Umbilical cord (tissue), 2 donors: ENCODE measurements at places on chromosomes 2 and 18. TPM values are rescaled to one million over a fixed set of nuclear protein-coding genes. Genes with fewer than 3 reads are reported as not detected.

Gene STAM2
- 48.2 TPM for total RNA-seq

Gene SERPINB11
- 16.6 TPM for total RNA-seq

Gene GCA
- total RNA-seq, result 11.8 TPM

Gene HNMT
- total RNA-seq, result 72.7 TPM

Gene CLEC4F
- total RNA-seq, result not detected

Gene CHRNG
- total RNA-seq, result not detected

Gene ORC2
- total RNA-seq, result 19.5 TPM

Gene SPDYA
- 1.2 TPM for total RNA-seq

Gene RAB6C
- total RNA-seq, result 1.9 TPM

Gene FZD7
- total RNA-seq, result 85.7 TPM

Gene NRBP1
- total RNA-seq, result 89.3 TPM

Gene CPO
- not detected for total RNA-seq

Gene RSAD2
- 36.4 TPM for total RNA-seq

Gene DYNAP
- 7.0 TPM for total RNA-seq

Gene ALPG
- not detected for total RNA-seq

Gene ASB18
- total RNA-seq, result 2.2 TPM

Gene ZNF142
- 5.1 TPM for total RNA-seq

Gene DAW1
- not detected for total RNA-seq

Gene SPP2
- total RNA-seq, result not detected

Gene NBAS
- total RNA-seq, result 116 TPM

- no peak for DNase-seq
Observed at GRCh38 chr18:3119401-3120341, 100.1 kb downstream of the MYOM1 start.

GRCh38 chr2:56613254-56613653, 429.5 kb downstream of the CCDC85A start:
- DNase-seq, result no peak

GRCh38 chr2:36455788-36456187, 100.2 kb downstream of the CRIM1 start:
- DNase-seq, result peak; percentile 44

DNA sequence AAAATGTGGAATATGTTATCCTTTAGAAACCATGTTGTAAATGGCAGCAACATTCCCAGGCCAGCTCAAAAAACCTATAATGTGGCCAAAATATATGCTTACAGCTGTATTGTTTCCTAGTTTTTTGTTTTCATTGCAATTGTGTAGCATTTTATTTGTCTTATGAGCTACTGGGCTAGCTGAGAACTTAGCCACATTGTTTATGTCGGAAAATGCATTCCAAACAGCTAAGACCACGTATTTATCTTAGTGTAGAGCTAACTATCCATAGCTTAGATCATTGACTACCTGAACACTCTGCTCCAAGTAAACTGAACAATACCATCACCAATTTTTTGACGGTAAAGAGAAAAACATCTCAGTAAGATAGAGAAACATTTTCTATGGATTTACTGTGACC, 38.4 kb downstream of the METAP1D start:
- DNase-seq, result no peak

GRCh38 chr2:54041135-54041534, 70.3 kb upstream of the PSME4 start:
- no peak for DNase-seq

- DNase-seq, result no peak
Observed at GRCh38 chr2:64295326-64296139, 151.3 kb upstream of the PELI1 start.

DNA sequence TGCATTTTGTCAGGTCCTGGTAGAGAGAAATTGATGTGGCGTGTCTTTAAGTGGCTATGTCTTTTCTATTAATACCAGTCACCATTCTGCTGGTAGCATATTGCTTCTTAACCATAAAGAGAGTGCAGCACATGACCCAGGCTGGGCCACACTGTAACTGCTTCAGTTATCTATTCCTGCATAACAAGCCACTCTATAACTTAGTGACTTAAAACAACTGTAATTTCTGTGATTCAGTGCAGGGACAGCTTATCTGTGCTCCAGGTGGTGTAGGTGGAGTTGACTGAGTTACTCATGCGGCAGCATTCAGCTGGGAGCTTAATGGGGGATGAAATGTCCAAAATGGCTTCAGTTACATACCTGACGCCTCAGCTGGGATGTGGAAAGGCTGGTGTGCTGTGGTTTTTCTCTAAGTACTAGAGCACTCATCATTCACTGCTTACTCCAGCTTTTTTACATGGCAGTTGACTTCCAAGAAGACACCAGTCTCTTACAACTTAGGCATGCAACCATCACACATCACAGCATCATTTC, 742.4 kb downstream of the SATB2 start:
- DNase-seq, result no peak

GRCh38 chr18:12455496-12455895, 47.8 kb downstream of the PRELID3A start:
- DNase-seq, result no peak

- DNase-seq, result no peak
Observed at GRCh38 chr2:60972889-60973656, 44.4 kb upstream of the PEX13 start.

- peak; percentile 60 for DNase-seq
Observed at GRCh38 chr2:24972315-24972961, 683 bp upstream of the DNAJC27 start.

GRCh38 chr2:140975237-140975636, 1155.6 kb downstream of the LRP1B start:
- DNase-seq, result no peak

DNA sequence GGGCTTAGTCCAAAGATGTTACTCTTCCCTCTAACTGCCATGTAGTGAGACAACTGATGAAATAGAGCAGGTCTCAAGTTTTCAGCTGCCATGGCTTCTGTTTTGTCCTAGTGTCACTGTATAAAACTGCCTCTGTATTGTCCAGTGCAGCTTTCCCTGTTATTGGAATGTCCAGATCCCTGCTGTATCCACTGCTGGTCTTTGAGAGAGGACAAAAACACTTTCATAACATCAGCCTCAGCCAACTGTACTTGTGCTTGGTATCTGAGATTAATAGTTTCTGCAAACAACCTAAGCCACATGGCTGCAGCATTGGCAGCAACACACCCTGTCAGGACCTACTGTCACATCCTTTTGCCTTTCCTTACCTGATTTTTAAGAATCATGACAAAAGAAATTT, 480.2 kb downstream of the LPIN1 start:
- no peak for DNase-seq

DNA sequence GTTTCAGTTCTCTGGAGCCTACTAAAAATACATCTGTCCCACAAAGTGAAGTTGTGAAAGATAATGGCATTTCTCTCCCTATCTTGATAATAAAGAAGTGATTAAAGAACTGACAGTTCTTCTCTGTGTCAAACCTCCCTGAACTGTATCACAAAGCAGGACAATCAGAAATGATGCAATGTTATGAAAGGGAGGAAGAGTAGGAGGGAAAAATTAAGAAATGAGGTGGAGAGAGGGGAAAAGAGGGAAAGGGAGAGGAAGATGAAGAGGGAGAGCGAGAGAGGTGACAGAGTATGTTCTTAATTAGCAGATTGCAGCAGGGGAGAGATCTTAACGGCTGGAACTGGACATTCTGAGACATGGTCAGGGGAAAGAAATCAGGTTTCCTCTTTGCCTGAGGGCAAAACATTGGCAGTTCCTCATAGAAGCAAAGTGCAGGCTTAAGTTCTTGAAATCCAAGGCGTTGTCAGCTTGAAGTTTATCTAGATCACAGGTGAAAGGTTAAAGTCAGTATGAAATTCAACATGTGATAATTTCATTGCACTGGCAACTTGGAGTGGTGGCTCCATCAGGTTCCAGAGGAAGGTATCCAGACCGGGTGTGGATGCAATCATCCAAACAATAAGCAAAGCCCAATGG, 54.6 kb downstream of the RDH14 start:
- no peak for DNase-seq

GRCh38 chr2:197803033-197803444, 1.4 kb upstream of the PLCL1 start:
- peak; percentile 73 for DNase-seq

DNA sequence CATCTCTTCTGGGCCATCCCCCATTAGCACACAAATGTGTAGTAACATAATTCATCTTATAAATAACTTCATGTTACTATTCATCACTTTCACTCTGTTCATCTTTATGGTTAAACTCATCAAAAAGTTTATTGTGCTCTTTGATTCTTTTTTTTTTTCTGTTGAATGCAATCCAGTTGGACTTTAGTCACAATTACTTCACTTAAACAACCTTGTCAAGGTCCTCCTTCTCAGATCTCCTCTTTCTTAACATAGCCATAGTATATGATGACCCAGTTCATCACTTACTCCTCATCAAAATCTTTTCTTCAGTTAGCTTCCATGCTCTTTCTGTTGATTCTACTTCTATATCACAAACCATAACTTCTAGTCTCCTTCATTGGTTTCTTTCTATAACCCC, 80.2 kb upstream of the ZC3H15 start:
- no peak for DNase-seq

GRCh38 chr2:155982135-155982534, 350.4 kb downstream of the NR4A2 start:
- DNase-seq, result no peak

GRCh38 chr18:7982216-7982615, 415.1 kb downstream of the PTPRM start:
- no peak for DNase-seq

DNA sequence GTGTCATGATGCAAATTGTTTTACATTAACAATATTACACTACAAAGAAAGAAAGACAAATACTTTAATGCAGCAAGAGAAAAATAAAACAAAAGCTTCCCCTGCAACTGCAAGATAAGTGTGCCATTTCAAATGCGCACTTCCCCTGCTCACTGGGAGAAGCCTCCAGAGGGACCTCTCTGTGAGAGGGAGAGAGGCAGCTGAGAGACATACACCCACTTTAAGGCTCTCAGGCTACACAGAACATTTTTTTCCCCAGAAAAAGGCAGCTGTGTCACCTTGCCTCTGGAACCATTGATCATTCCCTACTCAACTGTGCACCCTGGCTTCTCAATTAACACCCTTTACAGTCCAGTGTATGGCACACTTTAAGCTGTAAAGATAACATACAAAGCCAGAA, 75.2 kb downstream of the DPP4 start:
- no peak for DNase-seq

DNA sequence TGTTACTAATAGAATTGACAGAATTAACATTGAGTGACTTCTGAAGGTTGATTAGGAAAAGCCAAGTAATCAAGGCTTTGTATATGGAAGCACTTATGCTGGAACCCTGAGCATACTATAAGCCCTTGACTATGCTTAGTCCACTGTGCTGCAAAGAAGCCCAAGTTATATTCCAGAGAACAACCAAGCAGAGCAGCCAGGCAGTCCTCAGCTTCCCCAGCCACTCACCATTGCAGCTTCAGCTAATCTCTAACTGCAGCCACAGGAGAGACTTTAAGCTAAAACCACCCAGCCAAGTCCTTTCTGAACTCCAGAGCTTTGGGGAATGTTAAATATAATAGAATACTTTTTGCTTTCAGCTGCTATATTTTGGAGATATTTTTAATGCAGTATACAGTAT, 164.4 kb upstream of the VWC2L start:
- peak; percentile 9 for DNase-seq

- no peak for DNase-seq
Observed at GRCh38 chr2:143575340-143575739, 446.1 kb downstream of the ARHGAP15 start.

DNA sequence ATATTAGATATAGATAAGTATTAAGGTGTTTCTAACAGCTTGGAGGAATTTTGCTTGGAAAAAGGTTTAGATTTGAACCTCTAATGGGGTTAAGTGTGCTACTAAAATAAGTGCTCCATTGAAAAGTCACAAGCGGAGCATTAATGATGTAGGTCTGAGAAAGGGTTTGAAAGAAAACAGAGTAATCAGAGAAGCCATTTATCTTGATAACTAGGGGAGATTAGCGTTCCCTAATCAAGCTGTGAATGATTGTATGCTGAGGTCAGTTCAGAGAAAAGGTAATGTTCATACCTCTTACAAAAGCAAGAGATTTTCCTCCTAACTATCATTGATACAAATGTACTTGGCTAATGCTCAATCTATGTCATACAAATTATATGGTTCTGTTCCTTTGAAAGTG, 1.5 kb downstream of the ARHGAP25 start:
- no peak for DNase-seq

DNA sequence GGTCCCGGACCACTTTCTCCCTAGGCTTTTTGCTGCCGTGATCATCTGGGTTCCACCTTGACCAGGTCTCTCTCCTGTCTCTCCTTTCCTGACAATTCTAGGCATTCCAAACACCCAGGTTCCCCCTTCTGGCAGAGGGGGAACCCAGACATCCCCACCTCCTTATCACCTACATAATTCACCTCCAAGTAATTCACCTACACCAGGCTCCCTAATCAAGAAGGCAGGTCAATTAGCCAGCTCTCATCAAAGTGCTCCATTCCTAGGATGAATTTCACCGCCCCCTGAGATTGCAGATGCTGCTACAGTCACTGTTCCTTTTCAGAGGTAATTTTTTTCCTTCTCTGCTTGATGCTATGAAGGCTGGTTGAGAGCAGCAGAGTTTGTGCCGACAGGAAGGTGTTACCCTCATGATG, 42.3 kb upstream of the ATG16L1 start:
- DNase-seq, result no peak

- no peak for DNase-seq
Observed at GRCh38 chr18:48390641-48391040, 18.5 kb downstream of the ZBTB7C start.

- no peak for DNase-seq
Observed at GRCh38 chr18:75376004-75376403, 51.5 kb downstream of the SMIM21 start.

GRCh38 chr2:6196449-6196848, 504.3 kb downstream of the SOX11 start:
- no peak for DNase-seq

- DNase-seq, result peak; percentile 66
Observed at GRCh38 chr2:121075006-121075551, 209.9 kb downstream of the TFCP2L1 start.

DNA sequence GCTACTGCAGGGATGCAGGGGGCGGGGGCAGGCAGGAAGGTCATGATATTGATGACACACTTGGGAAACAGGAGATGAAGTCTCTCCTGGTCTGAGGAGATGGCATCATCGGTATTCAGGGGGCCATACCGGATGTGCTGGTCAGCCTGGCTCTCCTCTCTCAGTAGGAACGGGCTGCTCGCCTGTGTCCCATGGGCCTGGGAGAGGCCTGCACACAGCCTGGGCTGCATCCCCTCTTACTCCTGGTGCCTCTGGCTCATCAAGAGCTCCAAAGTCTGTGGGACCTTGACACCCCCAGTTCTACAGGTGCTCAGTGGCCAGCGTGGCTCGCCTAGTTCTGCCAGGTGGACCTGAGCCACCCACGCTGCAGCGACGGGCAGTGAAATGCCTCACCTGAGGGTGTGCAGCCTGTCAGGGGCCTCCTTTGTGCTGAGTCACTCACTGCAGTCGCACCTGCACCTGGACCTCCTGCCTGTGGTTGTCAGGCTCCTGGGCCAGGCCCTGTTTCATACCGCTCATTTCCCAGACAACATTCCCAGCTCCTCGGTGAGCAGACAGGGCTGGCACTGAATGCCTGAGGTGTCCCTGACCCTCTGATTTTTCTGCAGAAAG, 18.6 kb upstream of the CNDP1 start:
- DNase-seq, result no peak
